ENCODE measurements at places on chromosomes 16 and 17.

DNA sequence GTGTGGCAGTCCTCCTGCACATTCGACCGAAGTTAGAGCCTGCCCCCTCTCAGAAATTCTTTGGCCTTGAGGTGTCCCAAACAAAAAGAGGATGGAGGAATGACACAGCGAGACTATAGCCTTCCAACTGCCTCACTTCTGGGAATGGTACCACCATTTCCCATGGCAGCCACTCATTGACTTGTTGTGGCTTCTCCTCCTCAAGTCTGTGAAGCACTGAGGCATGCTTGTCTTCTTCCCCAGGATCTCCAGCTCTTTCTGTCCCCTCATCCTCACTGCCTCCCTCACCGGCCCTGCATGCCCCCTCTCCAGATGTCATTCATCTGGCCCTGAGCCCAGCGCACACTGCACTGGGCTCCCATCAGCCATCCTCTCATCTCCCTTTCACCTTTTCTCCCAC is 43.7 kb upstream of the DNAH9 start:
- no peak for DNase-seq

GRCh38 chr16:28924399-28924761 is 658 bp downstream of the RABEP2 start:
- peak; percentile 75 for DNase-seq

DNA sequence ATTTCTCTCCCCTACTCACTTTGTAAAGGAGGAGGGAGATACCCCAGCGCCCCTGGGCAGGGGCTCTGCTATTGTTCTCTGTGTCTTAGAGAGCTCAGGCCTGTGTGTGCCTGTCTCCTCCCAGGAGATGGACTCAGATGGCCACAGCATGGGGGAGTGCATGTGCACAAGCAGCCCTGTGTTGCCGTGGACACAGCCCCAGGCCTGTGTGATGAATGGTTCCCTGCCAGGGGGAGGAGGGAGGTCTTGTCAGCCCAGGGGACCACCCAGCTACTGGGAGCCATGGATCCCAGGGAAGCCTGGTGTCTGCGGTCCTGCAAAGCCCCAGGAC is 26.3 kb downstream of the GINS2 start:
- DNase-seq: no peak

DNA sequence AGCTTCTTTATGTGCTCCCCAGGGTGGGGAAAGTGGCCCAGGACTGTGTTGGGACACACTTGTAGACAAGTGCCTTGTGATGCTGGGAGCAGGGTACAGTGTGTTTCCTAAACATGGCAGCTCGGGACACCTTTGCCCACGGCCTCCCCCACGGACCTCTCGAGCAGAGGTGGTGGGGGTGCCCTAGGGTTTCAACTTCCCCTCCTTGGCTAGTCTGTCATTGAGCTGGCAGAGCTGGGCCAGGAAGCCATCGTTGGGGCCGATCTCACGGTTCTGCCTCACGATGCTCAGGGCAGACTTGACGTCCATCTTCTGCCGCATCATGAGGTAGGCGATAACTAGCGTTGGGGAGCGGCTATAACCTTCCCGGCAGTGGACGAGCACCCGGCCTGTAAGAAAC is 9.4 kb downstream of the DUSP3 start:
- DNase-seq: no peak

- no peak for DNase-seq
Measured at GRCh38 chr17:73226556-73227172, 33.8 kb downstream of the COG1 start.

GRCh38 chr16:22670044-22670536 is 143.9 kb upstream of the HS3ST2 start:
- no peak for DNase-seq

DNA sequence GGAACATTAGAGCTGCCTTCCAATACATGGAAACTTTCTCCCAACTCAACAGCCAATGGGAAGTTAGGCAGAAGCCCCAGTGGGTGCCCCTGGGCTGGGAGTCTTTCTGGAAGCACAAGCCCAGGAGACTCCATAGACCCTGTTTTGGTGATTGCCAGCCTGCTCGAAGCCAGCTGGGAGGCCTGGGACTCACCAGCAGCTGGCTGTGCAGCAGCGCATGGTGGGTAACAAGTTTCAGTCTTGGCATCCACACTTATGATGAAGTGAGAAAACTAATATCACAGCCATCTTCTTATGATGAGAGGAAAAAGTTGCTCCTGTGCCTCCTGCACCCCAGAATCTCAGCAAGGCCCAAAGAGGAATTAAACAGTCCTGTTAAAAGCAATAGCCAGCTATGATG is 522.5 kb upstream of the CDH5 start:
- DNase-seq: no peak

- DNase-seq: peak; percentile 39
Measured at GRCh38 chr16:69930117-69930776, 20.9 kb upstream of the CLEC18A start.

DNA sequence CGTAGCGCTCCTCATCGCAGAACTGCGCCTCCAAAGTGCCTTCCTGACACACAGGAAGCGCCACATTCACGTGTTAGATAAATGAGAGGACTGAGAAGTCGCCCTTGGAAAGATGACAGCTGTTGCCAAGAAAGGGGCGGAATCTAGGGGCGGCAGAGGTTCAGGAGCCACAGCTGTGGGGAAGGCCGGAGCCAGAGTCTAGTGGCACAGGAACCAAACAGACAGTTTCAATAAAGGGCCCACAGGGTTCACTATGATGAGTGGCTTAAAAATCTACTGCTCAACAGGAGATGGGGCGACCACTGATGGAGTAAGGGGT is 4.7 kb downstream of the FLCN start:
- DNase-seq: no peak

DNA sequence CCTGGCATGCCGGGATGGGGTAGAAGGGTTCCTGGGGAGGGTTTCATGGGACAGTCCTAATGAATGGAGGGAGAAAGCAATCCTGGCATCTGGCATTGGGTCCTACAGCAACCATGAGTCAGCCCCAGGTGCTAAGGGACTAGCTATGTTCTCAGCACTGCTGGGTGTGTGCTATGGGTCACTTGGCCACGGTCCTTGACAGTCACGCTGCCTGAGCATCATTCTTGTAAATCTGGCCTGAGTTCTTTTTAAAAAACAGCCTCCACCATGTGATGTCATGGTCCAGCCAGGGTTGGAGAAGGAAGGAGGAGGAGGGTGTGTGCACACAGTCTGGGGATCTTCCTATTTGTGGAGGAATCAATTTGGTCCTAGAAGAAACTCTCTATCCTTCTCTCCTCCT is 6.2 kb upstream of the RAMP2 start:
- no peak for DNase-seq

GRCh38 chr16:67156143-67156844 is 3.4 kb downstream of the TRADD start:
- DNase-seq: no peak

- DNase-seq: peak; percentile 97
Measured at GRCh38 chr17:44899074-44899782, at the start of gene EFTUD2. EFTUD2 (minus strand) TSS chr17:44899445; CDS start chr17:44894521, 4,924 bp downstream.

DNA sequence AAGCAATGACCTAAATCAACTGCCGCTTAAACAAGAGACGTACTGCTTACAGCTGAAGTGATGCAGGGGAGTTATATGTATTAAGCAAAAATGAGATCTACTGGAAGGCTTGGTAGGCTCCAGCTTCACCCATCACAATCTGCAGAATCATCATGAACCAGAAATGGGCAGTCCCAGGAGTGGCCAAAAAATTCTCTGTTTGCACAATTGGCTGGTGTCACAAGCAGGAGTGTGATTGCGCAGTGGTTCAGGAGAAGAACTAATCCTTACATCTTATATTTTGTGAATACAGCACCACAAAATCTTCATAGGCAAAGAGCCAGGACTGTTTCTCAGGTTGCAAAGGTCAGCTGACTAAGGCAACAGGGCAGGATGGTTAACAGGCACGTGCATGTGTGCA is 75.9 kb downstream of the CES1 start:
- DNase-seq: no peak

DNA sequence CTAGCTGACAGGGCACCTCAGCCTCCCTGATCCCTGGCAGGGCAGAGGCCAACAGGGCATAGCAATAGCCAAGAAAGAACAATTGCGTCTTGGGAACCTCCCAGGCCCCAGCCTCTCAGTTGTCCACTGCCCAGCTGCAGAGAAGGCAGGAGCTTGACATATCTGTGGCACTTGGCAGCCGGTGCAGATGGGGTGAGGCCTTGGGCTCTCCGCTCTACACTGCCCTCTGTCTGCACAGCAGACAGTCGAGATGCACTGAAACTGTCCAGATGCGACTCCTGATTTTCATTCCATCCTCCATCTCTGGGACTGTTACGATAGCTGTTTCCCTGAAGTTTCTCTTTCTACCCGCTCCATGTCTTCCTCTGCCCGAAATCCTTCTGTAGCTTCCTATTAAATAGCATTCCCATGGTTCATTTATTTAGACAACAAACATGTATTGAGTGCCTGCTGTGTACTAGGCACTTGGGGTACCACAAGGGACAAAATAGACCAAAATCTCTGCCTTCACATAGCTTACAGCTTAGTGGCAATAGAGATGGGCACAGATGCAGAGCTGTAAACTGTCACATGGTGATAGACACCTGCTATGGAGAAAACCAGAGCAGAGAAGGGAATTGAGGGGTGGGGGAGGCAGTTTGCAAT is 3.3 kb downstream of the POLR3E start:
- DNase-seq: peak; percentile 15

DNA sequence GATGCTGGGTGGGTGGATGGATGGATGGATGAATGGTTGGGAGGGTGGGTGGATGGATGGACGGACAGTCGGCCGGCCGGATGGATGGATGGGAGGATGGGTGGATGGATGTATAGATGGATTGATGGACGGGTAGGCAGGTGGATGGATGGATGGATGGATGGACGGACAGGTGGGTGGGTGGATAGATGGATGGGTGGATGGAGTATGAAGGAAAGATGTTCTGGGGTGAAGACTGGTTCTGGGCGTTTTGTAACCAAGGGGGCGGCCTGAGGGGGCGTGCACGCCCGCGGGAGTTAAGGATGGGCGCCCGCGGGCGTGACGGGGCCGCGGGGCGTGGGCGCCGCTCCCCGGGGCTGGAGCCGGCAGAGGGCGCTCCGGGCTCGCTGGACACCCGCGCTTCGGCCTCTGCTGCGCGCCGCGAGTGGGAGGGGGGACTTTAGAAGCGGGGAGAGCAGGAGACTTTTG is at the start of gene NECAB2:
NECAB2 (plus strand) TSS at position 407 of the 468 bp plus-strand sequence. CDS start 405 bp downstream, outside the sequence.
- peak; percentile 4 for DNase-seq

DNA sequence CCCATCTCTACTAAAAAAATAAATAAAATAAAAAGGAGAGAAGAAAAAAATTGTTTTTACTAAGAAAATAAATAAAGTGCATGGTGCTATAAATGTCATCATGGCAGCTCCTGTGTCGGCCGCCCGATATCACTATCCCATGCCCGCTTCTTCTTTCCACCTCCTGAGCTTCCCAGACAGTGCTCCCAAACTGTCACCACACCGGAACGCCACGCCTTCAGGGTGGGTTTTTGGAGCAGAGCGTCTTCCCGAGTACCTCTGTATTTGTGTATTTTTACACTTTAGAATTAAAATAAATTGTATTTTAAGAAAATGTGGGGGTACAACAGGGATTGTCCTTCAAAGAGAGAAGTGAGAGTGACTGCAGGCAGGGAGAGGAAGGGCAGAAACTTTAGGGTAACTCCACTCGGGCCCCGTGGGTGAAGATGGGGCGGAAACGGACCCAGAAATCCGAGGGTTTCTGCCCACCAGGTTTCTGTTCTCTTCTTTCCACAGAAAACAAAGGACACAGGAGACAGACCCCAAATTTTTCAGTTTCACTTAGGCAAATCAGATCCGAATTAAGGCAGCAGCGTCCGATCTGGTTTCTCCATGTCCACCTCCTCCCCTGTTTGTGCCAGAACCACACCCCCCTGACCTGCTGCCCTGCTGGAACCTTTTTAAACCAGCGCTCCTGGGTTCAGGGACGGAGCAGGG is 3.6 kb upstream of the ITGAX start:
- no peak for DNase-seq

DNA sequence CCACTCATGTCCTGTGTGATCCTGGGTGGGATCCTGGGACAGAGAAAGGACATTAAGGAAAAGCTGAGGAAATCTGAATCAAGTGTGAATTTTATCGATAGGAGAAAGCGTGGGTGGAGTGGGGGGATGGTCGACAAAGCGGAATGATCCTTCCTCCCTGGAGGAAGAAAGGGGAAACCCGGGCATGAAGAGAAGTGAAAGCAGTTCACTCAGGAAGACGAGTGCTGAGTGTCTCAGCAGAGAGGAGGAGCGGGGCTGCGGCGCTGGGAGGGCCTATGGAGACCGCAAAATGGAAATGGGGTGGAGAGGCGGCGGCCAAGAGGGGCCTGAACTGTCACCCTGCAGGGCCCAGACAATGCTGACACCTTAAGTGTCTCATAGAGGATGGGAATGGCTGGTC is 8.7 kb downstream of the ZDHHC7 start:
- no peak for DNase-seq

GRCh38 chr17:69325518-69326376 is 1.2 kb downstream of the ABCA5 start:
- DNase-seq: no peak

DNA sequence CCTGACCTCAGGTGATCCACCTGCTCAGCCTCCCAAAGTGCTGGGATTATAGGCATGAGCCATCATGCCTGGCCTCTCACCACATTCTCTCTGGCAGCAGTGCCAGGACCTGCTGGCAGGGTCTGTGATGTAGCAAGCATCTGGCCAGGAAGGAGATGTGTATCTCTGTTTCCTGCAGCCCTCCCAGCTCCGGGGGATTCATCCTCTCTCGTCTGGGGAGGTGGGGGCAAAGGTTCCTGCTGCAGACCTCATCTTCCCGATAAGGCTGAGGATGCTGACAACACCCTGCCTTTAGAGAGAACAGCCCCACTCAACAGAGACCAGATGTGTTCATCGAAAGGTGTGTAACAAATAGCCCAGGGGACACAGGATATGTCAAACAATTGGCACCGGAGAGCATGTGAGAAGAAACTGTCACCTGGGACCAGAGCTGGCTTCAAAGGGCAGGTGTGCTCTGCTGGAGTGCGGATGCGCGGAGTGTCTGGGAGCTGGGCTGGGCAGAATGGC is 54.8 kb upstream of the SEC14L1 start:
- DNase-seq: peak; percentile 44

GRCh38 chr16:1152651-1153259 is at the start of gene CACNA1H:
CACNA1H (plus strand) TSS chr16:1153106; CDS start chr16:1153738, 632 bp downstream.
- no peak for DNase-seq

GRCh38 chr16:75267631-75268264 is 16.3 kb upstream of the BCAR1 start:
- DNase-seq: peak; percentile 94
